Heart right ventricle (tissue), 16 donors: ENCODE measurements at places on chromosomes 1 and 21.

DNA sequence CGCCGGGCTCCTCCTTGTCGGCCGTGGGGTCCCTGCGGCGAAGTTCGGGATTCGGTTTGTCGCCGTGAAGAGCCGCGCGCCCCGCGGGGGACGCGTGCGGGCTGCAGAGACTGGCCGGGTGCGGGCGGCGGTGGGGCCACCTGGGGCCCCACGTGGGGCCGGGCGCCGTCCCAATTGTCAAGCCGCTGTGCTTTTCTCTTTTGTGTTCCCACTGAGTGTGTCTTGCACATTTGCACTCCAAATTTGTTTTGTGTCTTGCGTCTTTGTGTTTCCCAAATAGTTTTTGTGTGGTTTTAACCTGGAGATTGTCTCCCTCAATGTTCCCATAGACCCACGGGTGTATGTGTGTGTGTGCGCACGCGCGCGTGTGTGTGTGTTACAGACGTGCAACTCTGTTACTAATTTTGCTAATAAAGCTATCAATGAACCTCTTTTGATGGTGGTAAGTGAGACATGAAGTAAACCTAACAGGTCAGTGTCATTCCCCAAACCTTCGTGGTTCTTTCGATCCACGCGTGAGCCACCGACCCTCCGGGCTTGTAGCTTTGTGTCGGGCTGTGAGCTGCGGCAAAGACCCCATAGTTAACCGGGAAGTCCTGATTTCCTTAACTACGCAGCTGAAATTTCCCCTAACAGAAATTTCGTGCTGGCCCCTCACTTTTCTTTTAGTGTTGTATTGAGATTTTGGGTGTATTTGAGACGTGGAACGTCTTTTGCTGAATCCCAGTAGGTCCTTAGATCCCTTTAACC is 708 bp downstream of the PRDM2 start:
- DNase-seq, result peak; percentile 19
- no peaks in the 10 kb centered on the region for H3K27me3 ChIP-seq
- H3K4me3 ChIP-seq, result peak overlapping the region; percentile 77
- H3K4me1 ChIP-seq, result peaks cover 6% of the 10 kb centered on the region
- H3K36me3 ChIP-seq, result no peaks in the 10 kb centered on the region

DNA sequence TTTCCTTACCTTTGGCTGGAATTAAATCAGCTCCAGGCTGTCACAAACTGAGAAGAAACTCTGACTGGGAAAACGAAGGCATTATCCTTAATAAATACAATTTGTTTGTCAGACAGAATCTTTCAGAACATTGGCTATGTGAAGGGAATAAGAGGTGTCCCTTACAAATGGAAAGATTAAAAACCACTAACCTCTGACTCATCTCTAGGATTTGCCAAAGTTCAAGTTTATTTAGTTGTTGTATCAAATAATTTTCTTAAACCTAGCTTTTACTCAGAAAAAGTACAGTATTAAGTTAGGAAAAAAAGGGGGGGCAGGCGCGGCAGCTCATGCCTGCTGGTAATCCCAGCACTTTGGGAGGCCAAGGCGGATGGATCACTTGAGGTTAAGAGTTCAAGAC is 15.7 kb downstream of the SERTAD4 start:
- H3K36me3 ChIP-seq, result no peaks in the 10 kb centered on the region
- H3K27me3 ChIP-seq, result peaks cover 21% of the 10 kb centered on the region
- H3K4me3 ChIP-seq, result no peak overlapping the region
- H3K27ac ChIP-seq, result no peak overlapping the region
- no peak for DNase-seq

GRCh38 chr21:45893740-45894449 is 87.7 kb upstream of the COL6A1 start:
- no peaks in the 10 kb centered on the region for H3K36me3 ChIP-seq
- H3K4me3 ChIP-seq, result no peak overlapping the region
- H3K27ac ChIP-seq, result no peak overlapping the region
- no peaks in the 10 kb centered on the region for H3K27me3 ChIP-seq
- peaks cover 25% of the 10 kb centered on the region for H3K4me1 ChIP-seq
- DNase-seq, result no peak

DNA sequence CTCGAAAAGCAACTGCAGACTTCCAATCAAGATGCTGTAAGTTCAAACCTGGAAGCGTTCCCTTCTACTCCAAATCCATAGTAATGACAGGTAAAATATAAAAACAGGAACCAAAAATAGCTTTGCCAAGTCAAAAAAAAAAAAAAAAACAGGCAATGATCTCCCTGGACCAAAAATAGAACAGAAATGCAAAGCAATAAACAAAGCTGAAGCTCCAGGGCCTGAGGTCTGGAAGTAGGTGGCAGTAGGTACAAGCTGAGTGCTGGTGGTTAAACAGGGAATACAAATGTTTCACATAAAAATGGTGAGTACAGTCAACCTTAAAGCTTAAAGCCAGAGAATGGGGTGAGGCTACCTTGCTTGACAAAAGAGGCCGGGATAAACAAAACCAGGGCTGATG is 610.8 kb downstream of the SMYD3 start:
- no peak overlapping the region for H3K4me3 ChIP-seq
- H3K27me3 ChIP-seq, result no peaks in the 10 kb centered on the region
- no peaks in the 10 kb centered on the region for H3K4me1 ChIP-seq
- no peaks in the 10 kb centered on the region for H3K36me3 ChIP-seq
- H3K27ac ChIP-seq, result no peak overlapping the region
- DNase-seq, result no peak

DNA sequence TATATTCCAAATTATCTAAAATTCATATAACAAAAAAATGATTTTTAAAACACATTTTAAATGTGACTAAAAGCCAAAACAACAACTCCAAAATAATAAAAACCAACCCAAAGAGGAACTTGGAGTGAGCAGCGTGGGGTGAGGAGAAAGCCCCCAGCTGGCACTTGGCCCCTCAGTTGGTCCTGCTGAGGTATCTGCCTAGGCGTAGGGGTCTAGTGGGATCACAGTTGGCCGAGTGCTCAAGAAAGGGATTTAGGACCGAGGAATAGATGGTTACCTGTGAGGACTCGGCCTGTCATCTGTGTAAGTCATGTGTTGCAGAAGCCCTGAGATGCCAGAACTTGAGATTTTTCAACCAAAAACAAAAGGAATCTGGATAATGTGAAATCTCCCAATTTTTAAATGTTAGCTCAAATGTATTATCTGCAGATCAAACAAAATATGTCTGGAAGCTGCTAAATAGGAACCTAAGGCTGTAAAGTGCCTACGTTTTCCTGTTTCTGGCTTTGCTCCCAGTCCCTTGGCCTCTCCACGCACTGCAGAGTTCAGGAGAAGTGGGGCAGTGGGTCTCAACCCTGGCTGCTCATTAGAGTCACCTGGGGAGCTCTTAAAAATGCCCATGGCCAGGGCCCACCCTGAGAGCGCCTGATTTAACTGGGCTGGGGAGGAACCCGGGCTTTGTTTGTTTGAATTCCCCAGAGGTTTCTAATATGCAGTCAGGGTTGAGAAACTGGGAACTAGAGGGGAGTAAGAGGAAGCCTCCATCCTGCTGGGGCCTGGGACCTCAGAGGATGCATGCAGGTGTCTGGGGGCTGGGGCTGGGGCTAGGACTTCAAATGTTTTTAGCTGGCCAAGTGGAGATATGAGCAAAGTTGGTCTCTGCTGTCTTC is 38.5 kb upstream of the LDLRAP1 start:
- no peaks in the 10 kb centered on the region for H3K27me3 ChIP-seq
- H3K4me1 ChIP-seq, result no peaks in the 10 kb centered on the region
- no peak overlapping the region for H3K27ac ChIP-seq
- no peak overlapping the region for H3K4me3 ChIP-seq
- no peak for DNase-seq

DNA sequence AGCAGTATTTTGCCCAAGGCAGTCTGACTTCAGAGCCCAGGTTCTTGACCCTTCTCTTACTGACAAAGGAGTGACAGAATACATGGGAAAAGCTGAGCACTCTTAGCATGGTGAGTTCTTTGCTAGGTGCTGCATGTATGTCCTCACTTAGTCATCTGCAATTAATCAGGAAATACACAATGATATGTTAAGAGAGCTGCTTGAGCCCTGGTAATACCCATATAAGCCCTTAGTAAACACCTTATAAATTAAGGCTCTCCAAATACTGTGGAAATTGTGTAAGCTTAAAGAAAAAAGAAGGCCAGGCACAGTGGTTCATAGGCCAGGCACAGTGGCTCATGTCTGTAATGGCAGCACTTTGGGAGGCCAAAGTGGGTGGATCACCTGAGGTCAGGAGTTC is 14.0 kb upstream of the TMEM81 start:
- H3K27me3 ChIP-seq, result no peaks in the 10 kb centered on the region
- H3K4me3 ChIP-seq, result no peak overlapping the region
- no peaks in the 10 kb centered on the region for H3K4me1 ChIP-seq
- no peak for DNase-seq
- H3K36me3 ChIP-seq, result peaks cover 88% of the 10 kb centered on the region
- no peak overlapping the region for H3K27ac ChIP-seq

- no peak overlapping the region for H3K4me3 ChIP-seq
- DNase-seq, result no peak
- no peak overlapping the region for H3K27ac ChIP-seq
- no peaks in the 10 kb centered on the region for H3K36me3 ChIP-seq
- H3K27me3 ChIP-seq, result no peaks in the 10 kb centered on the region
Measured at GRCh38 chr1:184110272-184111204, 59.0 kb downstream of the TSEN15 start.

DNA sequence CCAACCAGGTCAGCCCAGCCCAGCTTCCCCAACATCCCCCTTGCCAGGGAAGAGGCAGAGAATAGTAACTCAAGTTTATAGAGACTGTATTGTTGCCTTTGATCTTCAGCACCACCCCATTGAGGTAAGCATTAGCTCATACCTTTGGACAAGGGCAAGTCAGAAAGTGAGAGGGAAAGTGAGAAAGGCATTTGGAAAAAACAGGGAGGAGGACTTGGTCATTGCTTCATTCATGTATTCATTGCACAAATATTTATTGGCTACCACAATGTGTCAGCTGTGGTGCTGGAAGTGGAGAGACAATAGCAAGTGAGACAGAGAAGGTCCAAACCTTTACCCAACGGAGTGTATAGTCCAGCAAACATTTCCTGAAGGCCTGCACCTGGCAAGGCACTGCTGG is 561.2 kb downstream of the KIF26B start:
- no peaks in the 10 kb centered on the region for H3K4me1 ChIP-seq
- H3K4me3 ChIP-seq, result no peak overlapping the region
- no peak overlapping the region for H3K27ac ChIP-seq
- H3K27me3 ChIP-seq, result peaks cover 4% of the 10 kb centered on the region
- no peaks in the 10 kb centered on the region for H3K36me3 ChIP-seq

GRCh38 chr21:34817821-34818661 is 149.2 kb downstream of the CLIC6 start:
- H3K27me3 ChIP-seq, result peaks cover 12% of the 10 kb centered on the region
- H3K4me3 ChIP-seq, result no peak overlapping the region
- no peaks in the 10 kb centered on the region for H3K36me3 ChIP-seq
- DNase-seq, result no peak
- H3K27ac ChIP-seq, result no peak overlapping the region

- DNase-seq, result no peak
- no peak overlapping the region for H3K4me3 ChIP-seq
- H3K27me3 ChIP-seq, result no peaks in the 10 kb centered on the region
- H3K36me3 ChIP-seq, result no peaks in the 10 kb centered on the region
- H3K27ac ChIP-seq, result peak overlapping the region; percentile 38
- H3K4me1 ChIP-seq, result peaks cover 14% of the 10 kb centered on the region
Measured at GRCh38 chr1:235933766-235934116, 67.0 kb upstream of the LYST start.

- H3K27ac ChIP-seq, result no peak overlapping the region
- H3K4me3 ChIP-seq, result no peak overlapping the region
- H3K36me3 ChIP-seq, result no peaks in the 10 kb centered on the region
- no peaks in the 10 kb centered on the region for H3K27me3 ChIP-seq
- no peaks in the 10 kb centered on the region for H3K4me1 ChIP-seq
Measured at GRCh38 chr1:166432655-166433054, 265.9 kb upstream of the FAM78B start.

GRCh38 chr1:206866062-206866461 is 639 bp downstream of the IL20 start:
- H3K36me3 ChIP-seq, result no peaks in the 10 kb centered on the region
- DNase-seq, result no peak
- no peaks in the 10 kb centered on the region for H3K4me1 ChIP-seq
- H3K4me3 ChIP-seq, result no peak overlapping the region

DNA sequence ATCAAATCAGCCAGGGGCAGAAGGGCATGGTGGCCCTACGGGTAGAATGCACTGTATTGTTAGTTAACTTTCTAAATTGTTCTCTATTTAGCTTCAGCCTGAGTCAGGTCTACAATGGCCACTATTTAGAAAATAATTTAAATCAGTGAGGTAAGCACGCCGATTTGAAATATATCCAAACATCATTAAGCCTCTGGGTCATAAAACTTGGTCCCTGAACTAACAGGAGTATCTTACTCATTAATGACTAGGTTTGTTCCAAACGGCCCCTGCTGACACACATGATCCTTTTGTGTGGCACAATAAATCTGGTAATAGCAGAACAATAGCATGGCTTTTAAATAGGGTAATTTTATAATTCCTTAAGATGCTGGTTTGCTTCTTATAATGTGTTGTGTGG is 48.4 kb downstream of the STX6 start:
- no peak for DNase-seq
- no peaks in the 10 kb centered on the region for H3K36me3 ChIP-seq
- H3K27me3 ChIP-seq, result no peaks in the 10 kb centered on the region
- no peaks in the 10 kb centered on the region for H3K4me1 ChIP-seq
- no peak overlapping the region for H3K4me3 ChIP-seq

GRCh38 chr1:174850726-174851125 is 149.0 kb upstream of the CACYBP start:
- H3K27me3 ChIP-seq, result no peaks in the 10 kb centered on the region
- DNase-seq, result no peak
- H3K4me3 ChIP-seq, result no peak overlapping the region
- no peaks in the 10 kb centered on the region for H3K36me3 ChIP-seq
- H3K4me1 ChIP-seq, result no peaks in the 10 kb centered on the region

DNA sequence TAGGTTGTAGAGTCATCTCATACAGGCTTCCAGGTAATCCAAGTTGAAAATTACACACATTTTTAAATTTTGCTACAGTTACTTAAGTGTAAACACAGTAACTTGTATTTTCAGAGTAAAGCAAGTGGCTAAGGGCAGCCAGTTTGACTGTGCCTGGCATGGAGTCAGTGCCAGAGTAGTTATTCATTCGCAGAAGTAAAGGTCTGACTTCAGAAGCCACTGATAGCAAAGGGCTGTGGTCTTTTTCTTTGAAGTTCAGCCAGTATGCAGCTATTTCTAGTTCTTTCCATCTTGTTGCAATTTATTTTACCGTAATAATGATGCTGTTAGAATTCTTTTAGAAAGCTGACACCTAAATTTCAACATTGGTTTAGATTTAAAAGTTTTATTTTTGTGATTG is 9.4 kb downstream of the TMEM50A start:
- H3K4me3 ChIP-seq, result no peak overlapping the region
- H3K27me3 ChIP-seq, result no peaks in the 10 kb centered on the region
- DNase-seq, result no peak
- peaks cover 18% of the 10 kb centered on the region for H3K4me1 ChIP-seq
- H3K27ac ChIP-seq, result no peak overlapping the region

GRCh38 chr1:39173119-39173994 is 31.1 kb upstream of the MACF1 start:
- no peak for DNase-seq
- no peaks in the 10 kb centered on the region for H3K36me3 ChIP-seq
- no peak overlapping the region for H3K4me3 ChIP-seq
- peaks cover 51% of the 10 kb centered on the region for H3K4me1 ChIP-seq

- no peaks in the 10 kb centered on the region for H3K27me3 ChIP-seq
- DNase-seq, result no peak
- no peaks in the 10 kb centered on the region for H3K36me3 ChIP-seq
- H3K4me3 ChIP-seq, result no peak overlapping the region
Measured at GRCh38 chr1:231781892-231782291, 155.3 kb downstream of the DISC1 start.

GRCh38 chr1:109361649-109362048 is 36.1 kb downstream of the SORT1 start:
- H3K36me3 ChIP-seq, result peaks cover 30% of the 10 kb centered on the region
- H3K27me3 ChIP-seq, result no peaks in the 10 kb centered on the region
- peaks cover 54% of the 10 kb centered on the region for H3K4me1 ChIP-seq
- DNase-seq, result no peak
